ENCODE measurements at places on chromosomes 16 and 17. TPM values are rescaled to one million over a fixed set of nuclear protein-coding genes. Genes with fewer than 3 reads are reported as not detected.
A peak's percentile ranks its signal among the peaks of the same experiment; 100 is the strongest.

KRT33A gene
- total RNA-seq: not detected

DDX42 gene
- total RNA-seq: 93.7 TPM

DNA sequence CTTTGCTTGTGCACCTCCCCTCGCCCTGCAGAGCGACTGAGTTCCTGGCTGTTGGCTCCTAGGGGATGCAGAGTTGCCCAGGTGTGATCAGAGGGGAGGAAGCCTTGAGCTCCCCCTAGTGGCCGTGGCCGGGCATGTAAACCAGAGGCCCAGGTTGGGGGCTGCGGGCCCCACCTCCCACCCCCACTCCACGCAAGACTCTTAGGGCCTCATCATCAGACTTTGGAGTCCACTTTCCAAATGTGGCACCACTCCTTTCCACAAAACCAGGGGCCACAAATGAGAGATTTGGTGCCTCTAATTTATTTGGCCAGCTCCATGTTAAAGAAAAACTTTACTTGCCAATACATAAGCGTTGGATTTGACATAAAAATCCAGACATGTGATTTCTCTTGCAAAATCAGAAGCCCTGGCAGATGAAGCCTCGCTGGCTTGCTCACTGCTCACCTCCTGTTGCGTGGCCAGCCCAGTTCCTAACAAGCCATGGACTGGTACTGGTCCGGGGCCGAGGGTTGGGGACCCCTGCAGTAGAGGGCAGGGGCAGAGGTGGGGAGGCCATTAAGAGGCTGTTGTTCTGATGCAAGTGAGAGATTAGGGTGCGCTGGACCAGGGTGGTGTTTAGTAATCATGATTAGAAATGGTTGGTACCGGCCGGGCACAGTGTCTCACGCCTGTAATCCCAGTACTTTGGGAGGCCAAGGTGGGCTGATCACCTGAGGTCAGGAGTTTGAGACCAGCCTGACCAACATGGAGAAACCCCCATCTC, 28.7 kb upstream of the GAS7 start:
- no peaks in the 10 kb centered on the region for H3K4me1 ChIP-seq
- no peaks in the 10 kb centered on the region for H3K27me3 ChIP-seq
- DNase-seq: peak; percentile 58
- no peak overlapping the region for H3K27ac ChIP-seq
- H3K36me3 ChIP-seq: no peaks in the 10 kb centered on the region

GRCh38 chr16:15652293-15653001, 2.4 kb downstream of the NDE1 start:
- H3K27me3 ChIP-seq: no peaks in the 10 kb centered on the region
- no peak overlapping the region for H3K27ac ChIP-seq
- H3K4me1 ChIP-seq: peaks cover 19% of the 10 kb centered on the region
- peaks cover 17% of the 10 kb centered on the region for H3K36me3 ChIP-seq

DNA sequence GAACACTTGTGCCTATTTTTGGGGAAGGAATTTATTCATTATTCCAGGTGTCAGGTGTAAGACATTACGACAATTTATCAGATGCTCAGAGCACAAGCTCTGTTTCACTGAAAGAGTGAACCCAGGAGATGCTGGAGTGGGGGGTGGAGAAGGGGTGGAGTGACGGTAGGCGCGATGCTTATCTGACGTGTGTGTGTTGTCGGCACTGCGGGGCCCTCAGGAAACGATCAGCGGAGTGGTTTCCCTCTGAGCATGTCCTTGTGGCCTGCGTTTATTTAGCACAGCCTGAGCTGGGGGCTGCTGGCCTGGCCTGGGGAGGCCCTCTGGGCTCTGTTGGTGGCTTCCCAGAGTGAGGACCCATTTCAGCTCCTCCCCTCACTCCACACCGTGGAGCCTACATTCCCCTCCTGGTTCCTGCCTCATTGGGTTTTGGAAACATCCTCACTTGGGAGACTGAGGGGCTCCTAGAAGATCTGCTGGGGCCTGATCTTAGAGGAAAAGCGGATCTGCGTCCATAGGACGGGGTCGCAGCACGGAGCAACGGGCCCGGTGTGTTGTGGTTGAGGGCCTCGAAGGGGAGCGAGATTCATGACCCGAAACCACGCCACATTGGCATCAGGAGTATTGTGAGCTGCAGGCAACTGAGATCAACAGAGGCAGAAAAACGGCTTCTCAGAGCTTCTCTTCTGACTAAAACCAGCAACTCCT, 19.0 kb upstream of the GNG13 start:
- no peak for DNase-seq
- no peaks in the 10 kb centered on the region for H3K36me3 ChIP-seq
- peaks cover 50% of the 10 kb centered on the region for H3K27me3 ChIP-seq
- no peak overlapping the region for H3K27ac ChIP-seq
- no peak overlapping the region for H3K4me3 ChIP-seq

DNA sequence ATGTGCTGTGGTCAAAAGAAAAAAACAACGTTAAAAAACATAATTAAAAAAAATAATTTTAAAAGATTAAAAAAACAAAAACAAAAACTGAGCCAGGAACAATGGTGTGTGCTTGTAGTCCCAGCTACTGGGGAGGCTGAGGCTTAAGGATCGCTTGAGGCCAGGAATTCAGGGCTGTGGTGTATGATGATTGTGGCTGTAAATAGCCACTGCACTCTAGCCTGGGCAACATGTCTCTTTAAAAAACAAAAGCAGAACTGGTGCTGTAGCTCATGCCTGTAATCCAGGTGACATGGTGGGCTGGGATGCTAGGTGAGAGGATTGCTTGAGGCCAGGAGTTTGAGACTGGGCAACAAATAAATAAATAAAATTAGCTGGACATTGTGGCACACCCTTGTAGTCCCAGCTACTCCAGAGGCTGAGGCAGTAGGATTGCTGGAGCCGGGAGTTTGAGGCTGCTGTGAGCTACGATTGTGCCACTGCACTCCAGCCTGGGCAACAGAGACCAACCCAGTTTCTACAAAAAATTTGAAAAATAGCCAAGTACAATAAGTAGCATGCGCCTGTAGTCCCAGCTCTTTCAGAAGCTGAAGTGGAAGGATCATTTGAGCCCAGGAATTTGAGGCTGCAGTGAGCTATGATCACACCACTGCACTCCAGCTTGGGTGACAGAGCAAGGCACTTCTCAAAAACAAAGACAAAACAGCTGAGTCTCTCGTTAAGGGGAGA, 43.6 kb downstream of the NFATC3 start:
- H3K4me1 ChIP-seq: no peaks in the 10 kb centered on the region
- peaks cover 44% of the 10 kb centered on the region for H3K36me3 ChIP-seq
- H3K27ac ChIP-seq: no peak overlapping the region
- H3K4me3 ChIP-seq: no peak overlapping the region
- DNase-seq: no peak

GRCh38 chr17:77189148-77189547, 48.4 kb downstream of the SEC14L1 start:
- peaks cover 28% of the 10 kb centered on the region for H3K36me3 ChIP-seq
- no peak overlapping the region for H3K27ac ChIP-seq
- DNase-seq: no peak
- H3K4me3 ChIP-seq: no peak overlapping the region
- no peaks in the 10 kb centered on the region for H3K4me1 ChIP-seq

KRT40 gene
- not detected for total RNA-seq

DNA sequence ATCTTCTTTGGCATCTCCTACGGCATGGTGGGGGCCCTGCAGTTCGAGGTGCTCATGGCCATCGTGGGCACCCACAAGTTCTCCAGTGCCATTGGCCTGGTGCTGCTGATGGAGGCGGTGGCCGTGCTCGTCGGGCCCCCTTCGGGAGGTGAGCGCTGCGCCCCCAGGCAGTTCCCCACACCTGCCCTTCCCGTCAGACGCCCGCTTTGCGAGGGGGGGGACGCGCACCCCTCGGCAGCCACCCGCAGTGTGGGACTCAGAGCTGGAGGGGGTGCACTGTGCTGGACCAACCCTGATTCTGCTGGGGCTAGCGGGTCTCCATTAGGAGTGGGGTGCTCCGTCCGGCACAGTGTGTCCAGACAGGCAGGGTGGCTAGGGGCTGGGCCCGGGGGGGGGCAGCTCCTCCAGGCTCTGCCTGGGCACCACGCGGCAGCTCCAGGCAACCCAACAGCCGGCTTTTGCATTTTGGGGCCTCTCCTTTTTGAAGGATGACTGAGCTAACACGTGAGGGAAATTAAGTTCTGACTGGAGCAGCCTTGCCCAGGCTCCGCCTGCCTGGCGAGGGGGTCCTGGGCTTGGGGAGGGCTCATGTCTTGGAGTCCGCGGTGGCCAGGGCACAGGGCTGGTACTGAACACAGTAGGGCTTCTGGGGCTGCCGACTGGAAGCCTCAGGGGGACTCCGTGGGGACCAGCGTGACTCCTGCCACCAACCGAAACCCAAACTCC, 9.1 kb downstream of the SLC16A3 start:
- peak overlapping the region; percentile 30 for H3K4me3 ChIP-seq
- no peaks in the 10 kb centered on the region for H3K27me3 ChIP-seq
- H3K36me3 ChIP-seq: peaks cover 18% of the 10 kb centered on the region
- DNase-seq: no peak
- H3K27ac ChIP-seq: peak overlapping the region; percentile 73

SCGB1C2 gene
- not detected for total RNA-seq

GRCh38 chr16:18792836-18793433, 2.8 kb upstream of the RPS15A start:
- H3K36me3 ChIP-seq: peaks cover 86% of the 10 kb centered on the region
- DNase-seq: no peak
- no peaks in the 10 kb centered on the region for H3K27me3 ChIP-seq
- H3K27ac ChIP-seq: no peak overlapping the region

- no peaks in the 10 kb centered on the region for H3K36me3 ChIP-seq
- no peaks in the 10 kb centered on the region for H3K4me1 ChIP-seq
- H3K27me3 ChIP-seq: no peaks in the 10 kb centered on the region
- peak; percentile 12 for DNase-seq
- no peak overlapping the region for H3K27ac ChIP-seq
- no peak overlapping the region for H3K4me3 ChIP-seq
Measured at GRCh38 chr17:53722407-53722806, 100.3 kb upstream of the KIF2B start.

- DNase-seq: no peak
- H3K36me3 ChIP-seq: no peaks in the 10 kb centered on the region
- no peak overlapping the region for H3K4me3 ChIP-seq
- H3K27me3 ChIP-seq: peaks cover 70% of the 10 kb centered on the region
Measured at GRCh38 chr16:86490859-86491639, 19.3 kb upstream of the FOXF1 start.

CDH3 gene
- 0.09 TPM for total RNA-seq

NLE1 gene
- 69.0 TPM for total RNA-seq

DVL2 gene
- 44.6 TPM for total RNA-seq

- H3K27me3 ChIP-seq: no peaks in the 10 kb centered on the region
- DNase-seq: no peak
- H3K27ac ChIP-seq: no peak overlapping the region
- H3K36me3 ChIP-seq: no peaks in the 10 kb centered on the region
- H3K4me3 ChIP-seq: no peak overlapping the region
Measured at GRCh38 chr17:70558821-70559220, 389.5 kb downstream of the KCNJ2 start.

DNA sequence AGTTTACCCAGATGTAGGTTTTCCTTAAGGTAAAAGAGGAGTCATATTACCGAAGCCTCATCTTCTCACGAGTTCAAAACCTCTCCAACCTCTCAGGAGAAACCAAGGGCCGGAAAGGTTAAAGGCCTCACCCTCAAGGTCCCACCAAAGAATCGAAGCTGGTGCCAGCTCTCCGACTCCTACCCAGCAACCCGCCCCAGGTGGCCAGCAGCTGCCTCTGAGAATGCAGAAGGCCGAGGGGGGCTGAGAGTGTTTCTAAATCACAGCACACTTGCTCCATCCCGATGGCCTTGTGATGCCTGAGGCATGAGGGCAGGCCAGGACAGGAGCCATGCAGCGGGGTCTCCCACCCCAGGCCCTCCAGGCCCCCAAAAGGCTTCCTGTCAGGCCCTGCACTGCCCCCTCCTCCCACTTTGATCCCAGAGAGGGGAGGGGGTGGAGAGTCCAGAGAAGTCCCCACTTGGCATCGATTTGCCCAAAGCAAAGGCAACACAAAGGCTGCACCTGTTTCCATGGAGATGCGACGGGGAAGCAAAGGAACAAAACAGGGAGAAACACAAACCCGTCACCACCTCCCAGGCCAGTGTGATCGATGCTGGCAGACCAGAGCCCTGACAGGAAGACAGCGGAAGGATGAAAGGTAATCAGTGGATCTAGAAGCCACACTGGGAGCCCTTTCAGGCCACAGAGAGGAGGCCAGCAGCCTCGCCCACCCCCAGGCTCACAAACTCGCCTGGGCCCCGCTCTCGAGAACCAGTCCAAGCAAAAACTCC, 39.0 kb downstream of the CUEDC1 start:
- H3K27ac ChIP-seq: no peak overlapping the region
- no peak for DNase-seq
- H3K27me3 ChIP-seq: peaks cover 69% of the 10 kb centered on the region
- 0 out of 2 replicates have a peak, but pooled peaks cover 5% of the 10 kb centered on the region for H3K4me1 ChIP-seq
- no peak overlapping the region for H3K4me3 ChIP-seq

TNFRSF17 gene
- total RNA-seq: not detected

GRCh38 chr16:89949121-89949742, 677 bp downstream of the DEF8 start:
- peak; percentile 70 for DNase-seq
- peak overlapping the region; percentile 56 for H3K4me3 ChIP-seq
- H3K36me3 ChIP-seq: peaks cover 10% of the 10 kb centered on the region
- no peak overlapping the region for H3K27ac ChIP-seq
- H3K4me1 ChIP-seq: no peaks in the 10 kb centered on the region

MMP28 gene
- not detected for total RNA-seq

ANKS4B gene
- not detected for total RNA-seq

GRCh38 chr16:56985288-56985961, 3.9 kb upstream of the NLRC5 start:
- H3K4me3 ChIP-seq: no peak overlapping the region
- no peak overlapping the region for H3K27ac ChIP-seq
- no peak for DNase-seq
- H3K36me3 ChIP-seq: no peaks in the 10 kb centered on the region
- H3K4me1 ChIP-seq: peaks cover 9% of the 10 kb centered on the region

DNA sequence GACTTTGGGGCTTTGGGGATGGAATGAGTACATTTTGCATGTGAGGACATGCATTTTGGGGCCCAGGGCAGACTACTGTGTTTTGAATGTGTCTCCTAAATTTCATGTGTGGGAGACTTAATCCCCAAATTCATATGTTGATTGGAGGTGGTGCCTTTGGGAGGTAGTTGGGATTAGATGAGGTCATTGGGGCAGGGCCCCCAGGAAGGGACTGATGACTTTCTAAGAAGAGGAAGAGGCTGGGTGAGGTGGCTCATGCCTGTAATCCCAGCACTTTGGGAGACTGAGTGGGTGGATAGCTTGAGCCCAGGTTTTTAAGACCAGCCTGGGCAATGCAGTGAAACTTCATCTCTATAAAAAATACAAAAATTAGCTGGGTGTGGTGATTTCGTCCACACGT, 42.8 kb upstream of the RAI1 start:
- no peaks in the 10 kb centered on the region for H3K4me1 ChIP-seq
- H3K27me3 ChIP-seq: no peaks in the 10 kb centered on the region
- H3K4me3 ChIP-seq: no peak overlapping the region
- no peak for DNase-seq

GRCh38 chr16:56941092-56941491, 9.2 kb downstream of the HERPUD1 start:
- H3K27ac ChIP-seq: no peak overlapping the region
- H3K4me1 ChIP-seq: no peaks in the 10 kb centered on the region
- H3K4me3 ChIP-seq: no peak overlapping the region
- DNase-seq: no peak

GAS2L2 gene
- not detected for total RNA-seq

GRCh38 chr17:51957786-51958185, 200.7 kb downstream of the CA10 start:
- no peaks in the 10 kb centered on the region for H3K27me3 ChIP-seq
- no peak for DNase-seq
- no peak overlapping the region for H3K4me3 ChIP-seq
- H3K4me1 ChIP-seq: no peaks in the 10 kb centered on the region
- H3K27ac ChIP-seq: no peak overlapping the region

- no peaks in the 10 kb centered on the region for H3K36me3 ChIP-seq
- no peak overlapping the region for H3K27ac ChIP-seq
- no peaks in the 10 kb centered on the region for H3K4me1 ChIP-seq
Measured at GRCh38 chr17:67280279-67280678, 35.3 kb upstream of the HELZ start.

FBXW10 gene
- total RNA-seq: not detected

Data from K562 (cell line).